Mucosa of descending colon (tissue), 3 donors: ENCODE measurements at places on chromosomes 4 and X. TPM values are rescaled to one million over a fixed set of nuclear protein-coding genes. Genes with fewer than 3 reads are reported as not detected.

Gene TMEM129
- 55.6 TPM for total RNA-seq

Gene SSX3
- total RNA-seq, result not detected

Gene RTL9
- not detected for total RNA-seq

Gene GAGE12E
- total RNA-seq, result not detected

Gene MGAT4D
- not detected for total RNA-seq

Gene GPRIN3
- 23.7 TPM for total RNA-seq

Gene SPANXC
- total RNA-seq, result not detected

Gene NOX1
- total RNA-seq, result 96.7 TPM

Gene SGMS2
- 37.5 TPM for total RNA-seq

Gene SPOCK3
- total RNA-seq, result 0.55 TPM

Gene TMEM150C
- total RNA-seq, result 9.4 TPM

Gene CPE
- 33.9 TPM for total RNA-seq
